NCI-H748 treated with DMSO at 0.1 percent for 48 hours (cell line): ENCODE measurements at places on chromosomes 2 and 18.

- no peak for DNase-seq
Measured at GRCh38 chr2:220000080-220000479, 372.6 kb downstream of the SLC4A3 start.

DNA sequence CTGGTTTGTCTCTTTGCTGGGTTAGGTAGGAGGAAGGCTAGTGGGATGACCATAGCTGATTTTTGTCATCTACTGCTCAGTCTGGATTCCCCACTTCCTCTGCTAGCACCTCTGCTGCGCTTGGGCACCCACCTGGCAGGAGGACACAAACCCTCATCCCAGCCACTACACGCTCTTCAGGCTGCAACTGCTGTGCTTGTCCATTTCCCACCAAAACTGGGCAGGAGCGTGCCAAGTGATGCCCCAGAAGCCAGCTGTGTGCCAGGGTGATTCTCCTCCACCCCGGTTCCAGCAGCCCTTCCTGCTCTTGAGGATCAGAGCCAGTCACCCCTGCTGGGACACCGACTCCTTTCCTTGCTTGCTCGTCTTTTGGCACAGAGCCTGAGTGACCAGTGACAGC lies 15.7 kb upstream of the PER2 start:
- no peak for DNase-seq

DNA sequence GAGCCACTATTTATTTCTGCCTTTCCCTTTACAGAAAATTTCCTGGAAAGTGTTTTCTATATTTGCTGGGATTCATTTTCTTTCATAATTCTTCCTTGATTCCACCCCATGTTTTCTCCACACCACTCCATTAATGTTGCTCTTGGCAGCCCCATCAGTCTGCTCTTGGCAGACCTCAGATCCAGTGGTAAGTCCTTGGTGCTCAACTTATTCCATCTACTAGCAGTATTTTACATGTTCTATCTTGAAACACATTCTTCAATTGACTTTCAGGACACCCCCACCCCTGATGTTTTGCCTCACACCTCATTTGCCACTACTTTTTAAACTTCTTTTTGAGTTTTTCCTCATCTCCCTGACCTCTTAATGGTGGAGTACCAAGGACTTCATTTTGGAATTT lies 65.0 kb downstream of the HNMT start:
- no peak for DNase-seq

DNA sequence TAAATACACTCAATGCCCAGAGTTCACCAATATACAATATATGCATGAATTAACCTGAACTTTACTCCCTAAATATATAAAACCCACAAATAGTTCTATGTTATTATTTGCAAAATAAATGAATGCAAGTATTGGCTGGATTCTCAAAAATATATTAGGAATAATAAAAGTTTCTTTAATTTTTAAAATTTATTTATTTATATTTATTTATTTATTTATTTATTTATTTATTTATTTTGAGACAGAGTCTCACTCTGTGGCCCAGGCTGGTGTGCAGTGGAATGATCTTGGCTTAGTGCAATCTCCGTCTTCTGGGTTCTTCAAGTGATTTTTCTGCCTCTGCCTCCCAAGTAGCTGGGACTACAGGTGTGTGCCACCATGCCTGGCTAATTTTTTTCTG lies 88.7 kb upstream of the TMEFF2 start:
- DNase-seq = no peak

DNA sequence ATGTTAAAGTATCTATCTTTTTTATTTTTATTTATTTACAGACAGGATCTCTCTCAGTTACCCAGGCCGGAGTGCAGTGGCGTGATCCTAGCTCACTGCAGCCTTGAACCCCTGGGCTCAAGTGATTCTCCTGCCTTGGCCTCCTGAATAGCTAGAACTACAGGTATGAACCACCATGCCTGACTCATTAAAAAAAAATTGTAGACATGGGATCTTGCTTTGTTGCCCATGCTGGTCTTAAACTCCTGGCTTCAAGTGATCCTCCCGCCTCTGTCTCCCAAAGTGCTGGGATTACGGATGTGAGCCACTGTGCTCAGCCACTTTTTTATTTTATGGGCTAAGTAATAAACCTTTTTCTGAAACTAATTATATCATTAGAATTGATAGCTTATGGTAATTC lies 7.1 kb downstream of the MFSD6 start:
- no peak for DNase-seq

DNA sequence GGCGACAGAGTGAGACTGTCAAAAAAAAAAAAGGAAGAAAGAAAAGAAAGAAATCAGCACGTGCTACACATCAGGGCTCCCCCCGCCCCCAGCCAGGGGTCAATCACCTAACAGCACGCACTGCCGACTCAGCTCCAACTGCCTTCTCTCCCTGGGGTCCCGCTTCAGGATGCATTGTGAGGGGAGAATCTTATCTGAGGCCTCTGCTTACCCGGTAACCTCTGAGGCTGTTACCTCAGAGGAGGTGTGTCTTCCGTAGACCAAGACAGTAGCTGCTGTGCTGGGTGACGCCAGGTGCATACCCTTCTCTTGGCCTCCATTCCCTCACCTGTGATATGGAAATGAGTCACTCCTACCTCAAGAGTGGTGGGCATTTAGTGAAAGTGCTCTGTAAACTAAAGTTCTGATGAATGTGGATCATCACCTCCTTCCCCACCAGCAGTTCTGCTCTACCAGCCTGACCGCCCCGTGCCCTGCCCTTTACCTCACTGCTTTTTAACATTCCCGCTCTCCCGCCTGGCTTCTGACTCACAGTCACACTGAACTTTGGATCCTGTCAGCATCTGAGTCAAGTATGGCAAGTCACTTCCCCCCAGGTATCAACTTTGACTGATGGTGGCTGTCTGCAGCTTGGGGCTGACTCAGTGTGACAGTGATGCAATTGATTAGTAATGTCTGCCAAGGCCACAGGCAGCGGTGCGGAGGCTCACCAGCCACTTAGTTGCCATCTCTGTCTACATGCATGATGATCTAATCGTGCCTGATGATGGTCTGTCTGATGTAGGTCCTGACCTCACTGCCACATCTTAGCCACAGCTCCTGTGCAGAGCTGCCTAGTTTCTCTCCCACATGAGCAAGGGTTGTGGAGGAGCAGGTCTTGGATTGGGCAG lies 20.1 kb downstream of the ARID5A start:
- no peak for DNase-seq

DNA sequence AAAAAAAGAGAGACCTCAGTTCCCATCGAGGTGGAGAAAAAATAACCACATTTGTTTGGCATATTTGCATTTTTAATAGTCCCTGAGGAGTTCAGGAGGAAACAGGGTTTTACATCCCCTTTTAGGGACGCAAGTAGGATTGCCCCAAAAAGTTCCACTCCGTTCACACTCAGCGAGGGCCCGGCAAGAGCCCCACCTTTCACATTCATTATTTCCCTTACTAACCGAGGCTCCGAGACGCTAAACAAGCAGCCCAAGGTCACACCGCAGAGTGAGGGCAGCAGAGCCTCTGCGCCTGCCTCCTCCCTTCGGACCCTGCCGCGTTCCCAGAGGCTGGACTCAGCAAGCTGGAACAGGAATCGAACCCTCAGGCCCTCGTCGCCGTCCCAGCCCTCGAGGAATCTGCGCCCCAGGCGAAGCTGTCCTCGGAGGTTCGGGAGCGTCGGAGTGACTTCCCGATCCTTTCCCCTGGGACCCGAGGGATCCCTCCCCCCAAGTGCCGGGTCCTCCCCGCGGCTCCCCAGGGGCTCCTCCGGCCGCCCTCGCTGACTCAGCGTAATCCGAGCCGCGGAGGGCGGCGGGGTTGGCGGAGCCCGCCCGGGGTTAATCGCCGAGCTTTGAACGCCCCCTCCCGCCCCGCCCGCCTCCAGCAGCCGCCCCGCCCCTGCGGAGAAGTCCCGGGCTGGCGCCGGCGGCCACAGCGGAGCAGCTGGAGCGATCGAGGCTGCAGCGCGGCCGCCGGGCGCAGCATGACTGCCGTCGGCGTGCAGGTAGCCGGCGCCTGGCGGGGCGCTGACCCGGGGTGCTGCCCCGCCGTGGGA lies at the start of gene TMEM37:
TMEM37 (plus strand) TSS at position 700 of the 821 bp plus-strand sequence; CDS start at position 750, 50 bp downstream.
- no peak for DNase-seq

DNA sequence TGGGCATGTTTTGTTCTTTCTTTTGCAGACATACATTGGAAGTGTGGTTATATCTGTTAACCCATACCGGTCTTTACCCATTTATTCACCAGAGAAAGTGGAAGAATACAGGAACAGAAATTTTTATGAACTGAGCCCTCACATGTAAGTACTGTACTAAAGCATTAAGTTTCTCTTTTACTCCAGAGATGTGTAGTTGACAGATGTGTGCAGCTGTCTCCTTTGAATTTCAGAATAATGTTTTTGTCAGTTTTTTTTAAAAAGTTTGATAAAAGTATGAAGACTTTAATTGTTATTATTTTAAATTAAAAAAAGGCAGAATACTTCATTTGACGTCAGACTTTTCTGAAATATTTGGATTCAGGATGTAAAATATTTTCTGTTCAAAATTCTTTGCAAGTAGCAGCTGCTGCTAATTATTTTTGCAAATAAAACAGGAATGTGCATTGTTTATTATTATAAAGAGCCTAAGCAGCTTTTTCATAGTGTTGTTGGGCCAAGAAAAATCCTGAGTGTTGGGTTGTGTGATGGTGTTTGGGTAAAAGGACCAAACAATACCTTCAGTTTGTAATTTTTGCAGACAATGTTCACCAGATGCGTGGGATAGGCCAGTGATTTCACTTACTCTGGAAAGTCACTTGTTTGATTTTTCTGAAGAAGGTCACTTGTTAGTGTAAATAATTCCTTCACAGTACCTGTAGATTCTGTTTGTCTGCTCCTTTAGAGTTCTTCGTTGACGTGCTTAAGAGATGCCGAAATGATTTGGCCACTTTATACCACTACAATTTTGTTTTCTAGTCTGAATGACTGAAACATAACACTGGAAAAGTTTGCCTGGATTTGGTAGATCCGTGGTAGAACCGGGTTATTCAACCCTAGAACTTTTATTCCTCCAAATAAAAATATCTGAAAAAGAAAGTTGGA lies 51.1 kb downstream of the MYO1B start:
- no peak for DNase-seq

- DNase-seq = no peak
Measured at GRCh38 chr2:9288233-9288632, 81.6 kb downstream of the ASAP2 start.

DNA sequence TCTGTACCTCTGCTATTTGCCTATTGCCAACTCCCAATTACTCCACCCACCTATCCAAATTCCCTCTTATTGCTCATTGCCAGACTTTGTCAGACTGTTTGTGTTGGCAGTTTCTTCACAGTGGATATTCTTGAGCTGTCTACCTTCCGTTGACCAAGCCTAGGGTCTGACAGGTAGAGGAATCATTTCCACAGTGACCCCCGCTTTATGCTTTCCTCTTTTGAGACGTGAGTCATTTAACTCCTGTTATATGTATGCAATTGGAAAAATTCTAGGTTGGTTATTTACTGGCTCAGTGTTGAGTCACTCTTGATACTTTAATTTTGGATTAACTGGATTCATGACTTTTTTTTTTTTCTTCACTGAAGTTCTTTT lies 187.7 kb downstream of the IRS1 start:
- no peak for DNase-seq
